ENCODE measurements at places on chromosomes 7 and 10. TPM values are rescaled to one million over a fixed set of nuclear protein-coding genes. Genes with fewer than 3 reads are reported as not detected.

- no peaks in the 10 kb centered on the region for H3K36me3 ChIP-seq
- peak within 1 kb of the TSS; percentile 50 for H3K4me3 ChIP-seq
- no peak within 1 kb of the TSS for H3K27ac ChIP-seq
- H3K27me3 ChIP-seq, result peaks cover 34% of the 10 kb centered on the region
- DNase-seq, result no peak
- H3K4me1 ChIP-seq, result peaks cover 18% of the 10 kb centered on the region
Observed at GRCh38 chr7:98869597-98870120, at the start of gene TMEM130. Gene TMEM130, minus strand, starts transcription at chr7:98870014. Its CDS starts 153 bp downstream, at chr7:98869861.

DNA sequence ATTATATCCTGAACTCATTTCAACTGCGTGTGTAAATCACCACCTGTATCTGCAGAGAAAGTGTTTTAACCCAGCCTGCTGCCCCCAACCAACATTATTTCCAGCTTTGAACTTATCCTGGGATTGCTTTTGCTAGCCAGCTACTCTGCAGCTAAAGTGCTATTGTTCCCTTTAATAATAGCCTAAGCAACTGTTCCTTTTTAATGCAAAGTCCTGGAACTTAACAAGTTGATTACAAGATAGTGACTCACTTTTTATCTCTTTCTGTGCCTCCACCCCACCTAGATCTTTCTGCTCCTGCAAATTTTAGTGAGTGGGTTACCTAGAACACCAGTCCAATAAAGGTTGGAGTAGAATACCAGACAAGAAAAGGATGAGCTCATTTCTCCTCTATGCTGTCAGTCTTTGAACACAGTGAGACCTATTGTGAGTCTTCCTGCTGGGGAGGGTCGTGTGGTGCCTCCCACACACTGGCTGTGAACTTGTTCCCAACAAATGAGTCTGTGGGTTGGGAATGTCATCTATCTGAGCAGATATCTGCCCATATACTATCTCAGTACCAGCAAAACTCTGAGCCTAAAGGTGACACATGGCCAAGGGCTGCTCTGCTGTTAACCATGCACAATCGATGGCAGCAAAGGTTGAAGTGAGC lies 137.7 kb downstream of the FAM204A start:
- H3K4me3 ChIP-seq, result no peak overlapping the region
- no peaks in the 10 kb centered on the region for H3K36me3 ChIP-seq
- no peaks in the 10 kb centered on the region for H3K4me1 ChIP-seq

- H3K27me3 ChIP-seq, result no peaks in the 10 kb centered on the region
- DNase-seq, result no peak
- no peak overlapping the region for H3K4me3 ChIP-seq
- H3K4me1 ChIP-seq, result peaks cover 10% of the 10 kb centered on the region
- peak overlapping the region; percentile 72 for H3K27ac ChIP-seq
Observed at GRCh38 chr10:69044546-69044945, 43.4 kb upstream of the SRGN start.

Gene FRMD4A
- total RNA-seq, result 72.2 TPM

Measured in suprapubic skin (tissue), 4 donors.